Mucosa of descending colon (tissue), 3 donors: ENCODE measurements at places on chromosomes 11 and 22. TPM values are rescaled to one million over a fixed set of nuclear protein-coding genes. Genes with fewer than 3 reads are reported as not detected.

GLYAT gene
- not detected for total RNA-seq

RRM1 gene
- total RNA-seq, result 36.3 TPM

GRCh38 chr11:28675183-28675582 lies 567.0 kb downstream of the METTL15 start:
- DNase-seq, result no peak

DNA sequence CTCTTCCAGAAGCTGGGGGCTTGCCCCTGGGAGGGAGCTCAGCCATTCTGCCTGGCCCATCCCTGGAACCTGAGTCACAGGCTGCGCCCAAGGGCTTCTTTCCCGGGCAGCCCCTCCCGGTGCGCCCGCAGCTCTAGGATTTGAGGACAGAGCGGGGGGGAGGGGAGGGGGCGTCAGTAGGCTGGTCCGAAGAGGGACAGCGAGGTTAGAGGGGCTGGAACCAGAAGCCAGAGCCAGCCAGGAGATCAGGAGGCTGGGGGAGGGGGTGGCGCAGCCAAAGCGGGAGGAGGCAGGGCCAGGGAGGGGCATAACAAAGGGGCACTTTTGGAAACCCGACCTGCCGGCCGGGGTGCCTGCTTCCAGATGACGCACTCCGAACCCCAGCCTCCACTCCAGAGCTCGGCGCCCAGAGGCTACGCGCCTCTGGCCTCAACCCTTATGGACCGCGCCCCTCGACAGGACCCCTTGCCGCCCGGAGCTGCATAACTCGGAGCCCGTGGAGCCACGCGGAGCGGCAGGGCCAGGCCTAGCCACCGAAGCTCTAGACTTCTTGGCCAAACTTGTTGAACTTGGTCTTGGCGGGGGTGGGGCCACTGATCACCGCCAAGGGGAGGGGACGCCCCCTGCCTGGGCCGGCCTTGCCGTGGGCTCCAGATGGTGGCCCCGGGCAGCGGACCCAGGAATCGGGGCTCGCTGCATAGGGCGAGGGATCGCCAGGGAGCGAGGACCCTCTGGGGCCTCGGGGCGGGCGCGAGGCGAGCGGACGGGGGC lies 744 bp downstream of the PACSIN3 start:
- no peak for DNase-seq

GRCh38 chr11:94806014-94806413 lies 37.9 kb downstream of the AMOTL1 start:
- no peak for DNase-seq

- peak; percentile 64 for DNase-seq
These were observed 10.6 kb downstream of the SLC6A5 start for GRCh38 chr11:20609727-20610707.

HTR3B gene
- total RNA-seq, result not detected

DNA sequence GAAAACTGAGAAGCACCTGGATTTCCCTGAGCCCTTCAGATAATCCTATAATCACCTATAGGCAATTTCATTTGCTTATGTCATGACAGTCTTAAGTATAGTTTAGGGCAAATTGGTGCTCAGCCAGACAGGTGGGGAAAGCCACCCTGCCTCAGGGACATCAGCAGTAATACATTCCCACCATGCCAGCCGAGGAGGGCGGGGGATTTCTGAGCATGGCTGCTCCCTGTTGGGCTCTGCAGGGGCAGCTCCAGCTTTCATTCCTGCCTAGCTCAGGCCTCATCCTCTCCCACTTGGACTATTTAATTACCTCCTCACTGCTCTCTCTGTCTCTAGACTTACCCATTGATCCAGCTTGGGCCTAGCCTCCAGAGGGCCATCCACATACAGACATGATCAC lies 9.0 kb upstream of the DRD2 start:
- no peak for DNase-seq

DNA sequence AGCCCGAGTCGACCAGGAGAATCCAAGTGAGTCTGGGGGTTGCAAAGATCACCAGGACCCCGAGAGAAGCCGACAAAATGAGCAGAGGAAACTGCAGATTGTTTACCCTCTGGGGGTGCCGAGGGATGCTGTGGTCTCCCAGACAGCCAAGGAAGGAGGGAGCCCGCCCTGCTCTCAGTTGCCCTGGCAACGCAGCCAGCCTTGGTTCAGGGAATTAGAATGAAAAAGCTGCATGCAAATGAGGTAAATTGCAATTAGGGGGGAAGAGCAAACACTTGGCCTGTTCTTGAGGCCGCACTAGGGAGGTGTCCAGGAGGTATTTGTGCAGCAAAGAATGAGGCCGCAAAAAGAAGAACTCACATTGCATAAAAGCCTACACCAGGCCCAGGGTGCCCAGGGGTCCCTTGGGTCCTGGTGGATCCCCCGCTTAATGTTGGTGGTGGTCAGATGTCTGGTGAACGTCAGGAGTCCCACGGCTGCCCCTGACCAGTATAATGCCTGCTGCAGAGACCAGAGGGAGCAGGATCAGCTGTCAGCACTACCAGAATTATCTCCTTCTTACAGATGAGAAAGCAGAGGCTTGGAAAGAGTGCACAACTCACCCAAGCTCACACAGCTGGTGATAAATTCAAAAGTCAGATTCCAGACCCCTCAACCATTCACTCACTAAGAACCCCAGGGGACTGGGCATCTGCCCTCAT lies 40.3 kb upstream of the ATXN10 start:
- DNase-seq, result no peak

RAB39A gene
- 1.5 TPM for total RNA-seq

GRCh38 chr22:45970705-45971407 lies 6.1 kb downstream of the WNT7B start:
- no peak for DNase-seq

ABTB2 gene
- 16.8 TPM for total RNA-seq

FAM83F gene
- total RNA-seq, result 35.0 TPM

DNA sequence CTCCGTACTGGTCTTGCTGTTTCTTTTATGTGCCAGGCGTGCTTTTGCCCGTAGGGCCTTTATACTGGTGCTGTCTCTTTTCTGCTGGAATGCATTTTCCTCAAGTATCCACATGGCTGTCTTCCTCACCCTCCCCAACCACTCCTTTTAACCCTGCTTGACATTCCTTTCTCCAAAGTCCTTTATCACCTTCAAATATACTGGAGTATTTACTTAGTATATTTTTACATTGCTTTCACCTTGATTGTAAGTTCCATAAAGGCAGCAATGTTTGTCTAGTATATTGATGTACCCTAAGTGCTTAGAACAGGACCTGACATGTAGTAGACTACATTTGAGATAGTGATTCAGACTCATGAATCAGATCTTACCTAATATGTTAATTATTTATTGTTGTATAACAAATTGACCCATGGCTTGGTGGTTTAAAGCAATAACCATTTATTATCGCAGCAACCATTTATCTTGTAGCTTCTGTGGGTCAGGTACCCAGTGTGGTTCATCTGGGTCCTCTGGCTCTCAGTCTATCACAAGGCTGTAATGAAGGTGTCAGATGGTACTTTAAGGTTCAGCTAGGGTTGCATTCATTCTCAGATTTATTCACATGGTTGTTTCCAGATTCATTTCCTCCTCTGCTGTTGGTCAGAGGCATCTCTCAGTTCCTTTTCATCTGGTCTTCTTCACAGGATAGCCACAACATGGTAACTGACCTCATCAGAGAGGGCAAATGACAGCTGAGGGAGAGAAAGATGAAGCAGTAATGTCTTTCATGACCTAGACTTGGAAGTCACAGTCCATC lies 34.2 kb downstream of the DDX10 start:
- DNase-seq, result no peak

ZP1 gene
- total RNA-seq, result 0.23 TPM
